ENCODE measurements at places on chromosomes 5 and 9. TPM values are rescaled to one million over a fixed set of nuclear protein-coding genes. Genes with fewer than 3 reads are reported as not detected.

DNA sequence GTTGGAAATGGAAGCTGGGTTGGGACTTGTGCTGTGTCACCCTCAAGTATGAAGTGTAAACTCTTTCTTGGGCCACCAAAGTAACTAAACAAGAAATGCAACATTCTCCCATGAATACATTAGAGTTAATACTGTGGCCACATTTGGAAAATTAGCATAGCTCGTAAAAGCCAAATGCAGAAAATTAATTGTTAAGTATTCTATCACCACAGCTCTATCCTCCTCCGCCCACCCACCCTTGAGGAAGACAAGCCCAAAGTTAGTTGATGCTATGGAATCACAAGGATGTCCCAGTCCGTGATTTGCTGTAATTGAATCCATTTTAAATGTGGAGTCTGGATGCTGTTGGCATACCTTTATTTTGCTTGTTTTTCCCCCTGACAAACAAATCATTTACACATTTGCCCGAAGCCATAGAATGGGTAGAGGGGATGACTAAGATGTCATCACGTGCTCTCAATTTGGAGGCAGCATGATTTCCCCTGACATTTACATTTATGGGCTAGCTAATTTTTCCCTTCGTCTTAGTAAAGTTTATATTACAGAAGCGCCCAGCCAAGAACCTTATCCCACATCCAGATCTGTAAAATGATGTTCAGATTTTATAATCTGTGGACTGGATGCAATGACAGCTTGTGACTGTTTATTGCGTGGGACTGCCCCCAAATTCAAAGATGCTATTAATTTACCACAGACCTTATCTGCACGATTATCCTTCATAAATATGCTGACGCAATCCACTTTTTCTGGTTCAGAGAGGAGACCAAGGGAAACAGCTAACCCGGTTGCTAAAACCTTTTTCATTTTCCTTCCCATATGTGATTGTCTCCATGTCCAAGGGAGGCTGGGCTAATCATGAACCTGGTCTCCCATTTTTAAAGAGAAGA is 3.7 kb downstream of the MSX2 start:
- no peak for DNase-seq

DNA sequence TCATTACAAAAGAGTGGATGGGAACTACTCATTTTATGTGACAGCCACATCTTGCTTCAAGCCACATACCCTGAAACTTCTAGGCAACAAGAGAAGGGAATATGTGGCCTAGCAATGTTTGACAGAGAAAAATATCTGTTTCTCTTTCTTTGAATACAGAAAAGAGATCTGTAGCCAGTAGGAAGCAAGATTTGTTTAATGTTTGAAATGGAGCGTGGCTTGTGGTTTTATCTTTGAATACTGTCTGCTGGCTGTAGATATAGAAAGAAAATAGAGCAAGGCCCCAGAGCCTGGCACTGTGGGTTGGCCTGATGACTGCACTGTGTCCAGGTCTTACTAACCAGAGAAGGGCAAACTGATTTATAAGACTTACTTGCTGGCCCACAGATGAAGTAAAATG is 133.8 kb downstream of the ARHGEF28 start:
- DNase-seq: no peak

- no peak for DNase-seq
Measured at GRCh38 chr9:21993007-21993406, 1.2 kb downstream of the CDKN2A start.

- DNase-seq: no peak
Measured at GRCh38 chr5:56012281-56012963, 17.7 kb upstream of the IL6ST start.

GRCh38 chr5:62330302-62330701 is 24.3 kb downstream of the KIF2A start:
- DNase-seq: no peak

DNA sequence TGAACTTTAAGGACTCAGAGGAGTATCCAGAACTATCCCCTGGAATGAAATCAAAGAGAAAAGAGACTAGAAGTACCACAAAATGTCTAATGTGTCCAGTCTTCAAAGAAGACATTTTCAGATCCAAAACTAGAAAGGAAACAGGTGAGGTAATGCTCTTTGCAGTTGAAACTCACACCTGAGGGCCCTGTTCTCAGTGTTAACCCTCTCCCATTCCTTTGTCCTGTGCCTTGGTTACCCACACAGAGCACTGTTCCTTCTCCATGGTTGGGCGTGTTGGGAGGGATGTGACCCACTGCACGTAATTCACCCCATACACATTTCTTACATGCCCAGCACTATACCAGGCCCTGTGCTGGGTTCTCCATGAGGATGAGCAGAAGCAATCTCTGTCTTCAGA is 21.3 kb downstream of the MSANTD3 start:
- DNase-seq: no peak

DNA sequence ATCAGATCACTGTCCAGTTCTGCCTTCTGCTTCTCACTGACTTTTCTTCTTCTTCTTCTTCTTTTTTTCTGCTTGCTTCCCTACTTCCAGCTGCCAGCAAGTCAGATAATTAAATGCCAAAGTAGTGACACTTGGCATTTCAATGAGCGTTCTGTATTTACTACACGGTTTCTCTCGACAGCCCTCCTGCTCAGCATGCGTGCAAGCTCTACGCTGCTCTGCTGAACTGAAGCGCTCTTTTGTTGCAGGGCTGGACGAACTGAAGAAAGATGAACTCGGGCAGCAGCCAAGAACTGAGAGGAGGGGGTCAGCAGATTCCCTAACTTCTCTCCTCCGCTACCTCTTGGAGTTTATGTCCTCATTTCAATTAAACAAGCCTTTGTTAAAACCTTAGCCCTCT is 319.1 kb downstream of the GLIS3 start:
- DNase-seq: no peak

DNA sequence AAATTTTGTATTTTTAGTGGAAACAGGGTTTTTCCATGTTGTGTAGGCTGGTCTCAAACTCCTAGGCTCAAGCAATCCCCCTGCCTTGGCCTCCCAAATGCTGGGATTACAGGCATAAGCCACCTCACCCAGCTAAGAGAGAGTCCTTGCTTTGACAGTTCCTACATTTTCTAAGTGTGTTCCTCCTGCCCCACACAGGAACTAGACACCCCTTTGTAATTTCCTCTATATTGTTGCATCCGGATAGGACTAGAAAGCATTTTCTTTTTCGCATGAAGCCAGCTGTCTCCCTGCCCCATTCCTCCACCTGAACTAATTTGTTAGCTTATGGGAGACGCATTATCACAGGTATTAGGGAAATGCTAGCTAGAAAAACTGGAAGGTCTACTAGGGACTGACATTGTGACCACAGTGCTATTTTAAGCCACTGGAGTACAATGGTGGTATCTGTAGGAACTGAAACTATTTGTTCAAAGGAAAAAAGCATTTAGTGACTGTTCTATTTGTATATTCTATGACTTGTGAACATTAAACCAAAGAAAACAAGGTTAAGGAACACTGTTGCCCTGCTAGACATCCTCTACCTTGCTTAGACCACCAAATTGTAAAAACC is 214.1 kb downstream of the SMARCA2 start:
- DNase-seq: no peak

DNA sequence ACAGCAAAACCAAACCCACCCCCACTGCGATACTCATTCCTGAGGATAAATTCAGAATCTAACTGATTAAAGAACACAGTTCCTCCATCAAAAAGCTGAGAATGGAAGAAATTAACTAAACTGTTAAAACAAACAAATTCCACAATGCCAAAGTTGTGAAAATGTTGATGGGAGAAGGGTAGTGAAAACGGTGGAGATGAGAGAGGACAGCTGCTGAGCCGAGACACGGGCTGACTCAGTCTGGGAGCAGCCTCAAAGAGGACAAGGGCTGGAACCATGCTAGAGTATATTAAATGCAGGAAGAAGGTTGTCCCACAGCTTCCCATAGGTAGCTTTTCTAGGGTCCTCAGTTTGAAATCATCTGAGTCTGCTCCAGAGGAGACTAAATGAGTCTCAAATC is 14.3 kb downstream of the ADAMTS12 start:
- no peak for DNase-seq

- DNase-seq: no peak
Measured at GRCh38 chr9:109787735-109788134, 7.7 kb downstream of the PALM2AKAP2 start.

GRCh38 chr5:140242890-140243585 is 59.9 kb downstream of the PFDN1 start:
- DNase-seq: no peak

- no peak for DNase-seq
Measured at GRCh38 chr5:158429564-158429963, 570.6 kb upstream of the CLINT1 start.

PPIC gene
- 25.9 TPM for total RNA-seq

SH2D3C gene
- 16.5 TPM for total RNA-seq

OTULINL gene
- 2.1 TPM for total RNA-seq

TRIP13 gene
- total RNA-seq: 0.93 TPM

Measured in right atrium auricular region (tissue), 2 donors.